Central memory CD8-positive, alpha-beta T cell (primary cell): ENCODE measurements at places on chromosomes 11 and 22.
A peak's percentile ranks its signal among the peaks of the same experiment; 100 is the strongest.

GRCh38 chr11:34451053-34451452, 12.3 kb downstream of the CAT start:
- DNase-seq = no peak
- H3K27ac ChIP-seq = no peak overlapping the region
- H3K4me3 ChIP-seq = no peak overlapping the region
- H3K4me1 ChIP-seq = peaks cover 24% of the 10 kb centered on the region
- H3K27me3 ChIP-seq = no peaks in the 10 kb centered on the region

- H3K36me3 ChIP-seq = no peaks in the 10 kb centered on the region
- peaks cover 4% of the 10 kb centered on the region for H3K4me1 ChIP-seq
- H3K27me3 ChIP-seq = peaks cover 40% of the 10 kb centered on the region
- H3K4me3 ChIP-seq = no peak overlapping the region
- DNase-seq = no peak
- H3K27ac ChIP-seq = no peak overlapping the region
Measured at GRCh38 chr11:76700177-76701100, 29.9 kb upstream of the LRRC32 start.

GRCh38 chr22:19802001-19802893, 41.7 kb downstream of the TBX1 start:
- no peaks in the 10 kb centered on the region for H3K27me3 ChIP-seq
- DNase-seq = no peak
- H3K27ac ChIP-seq = no peak overlapping the region

DNA sequence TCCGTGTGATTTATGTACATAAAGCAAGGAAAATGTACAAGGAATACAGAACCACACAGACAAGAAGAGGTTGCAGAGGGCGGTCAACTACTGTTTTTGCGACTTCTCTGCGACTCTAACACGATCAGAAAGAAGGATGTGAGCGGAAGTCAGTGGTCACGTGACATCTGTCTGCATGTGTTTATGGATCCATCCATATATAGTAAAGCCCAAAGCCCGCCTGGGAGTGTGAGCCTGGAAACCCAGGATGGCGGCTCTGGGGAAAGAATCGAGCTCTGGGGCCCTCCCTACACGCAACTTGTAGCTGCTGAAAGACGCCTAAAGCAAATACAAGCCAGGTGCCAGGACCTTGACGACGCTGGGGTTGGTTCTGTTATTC, 8.8 kb downstream of the OSBPL5 start:
- peaks cover 4% of the 10 kb centered on the region for H3K27me3 ChIP-seq
- H3K4me3 ChIP-seq = no peak overlapping the region
- H3K4me1 ChIP-seq = peaks cover 33% of the 10 kb centered on the region
- no peak for DNase-seq
- H3K36me3 ChIP-seq = peaks cover 4% of the 10 kb centered on the region

- H3K4me1 ChIP-seq = peaks cover 28% of the 10 kb centered on the region
- H3K27me3 ChIP-seq = peaks cover 77% of the 10 kb centered on the region
- H3K4me3 ChIP-seq = peak overlapping the region; percentile 40
- H3K27ac ChIP-seq = no peak overlapping the region
Measured at GRCh38 chr11:46388619-46389449, 2.7 kb downstream of the CHRM4 start.

DNA sequence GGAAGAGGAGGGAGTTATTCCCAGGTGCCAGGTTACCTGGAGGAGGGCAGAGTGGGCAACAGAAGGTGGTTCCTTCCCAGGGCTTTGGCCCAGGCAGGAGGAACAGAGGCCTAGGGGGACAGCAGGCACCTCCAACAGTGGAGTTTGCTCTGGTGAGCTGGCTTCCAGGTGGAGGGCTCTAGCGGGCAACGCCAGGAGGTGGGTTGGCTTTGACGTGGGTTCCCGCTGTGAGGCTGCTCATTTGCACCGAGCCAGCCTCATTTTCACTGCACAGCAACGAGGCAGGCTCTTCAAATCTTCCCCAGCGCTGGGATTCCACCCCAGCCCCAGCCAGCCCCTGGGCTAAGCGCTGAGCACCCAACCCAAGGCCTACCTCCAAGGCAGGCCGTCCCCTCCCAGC, 8.1 kb downstream of the IGSF9B start:
- no peak overlapping the region for H3K4me3 ChIP-seq
- peaks cover 9% of the 10 kb centered on the region for H3K27me3 ChIP-seq
- DNase-seq = no peak
- peaks cover 21% of the 10 kb centered on the region for H3K36me3 ChIP-seq

DNA sequence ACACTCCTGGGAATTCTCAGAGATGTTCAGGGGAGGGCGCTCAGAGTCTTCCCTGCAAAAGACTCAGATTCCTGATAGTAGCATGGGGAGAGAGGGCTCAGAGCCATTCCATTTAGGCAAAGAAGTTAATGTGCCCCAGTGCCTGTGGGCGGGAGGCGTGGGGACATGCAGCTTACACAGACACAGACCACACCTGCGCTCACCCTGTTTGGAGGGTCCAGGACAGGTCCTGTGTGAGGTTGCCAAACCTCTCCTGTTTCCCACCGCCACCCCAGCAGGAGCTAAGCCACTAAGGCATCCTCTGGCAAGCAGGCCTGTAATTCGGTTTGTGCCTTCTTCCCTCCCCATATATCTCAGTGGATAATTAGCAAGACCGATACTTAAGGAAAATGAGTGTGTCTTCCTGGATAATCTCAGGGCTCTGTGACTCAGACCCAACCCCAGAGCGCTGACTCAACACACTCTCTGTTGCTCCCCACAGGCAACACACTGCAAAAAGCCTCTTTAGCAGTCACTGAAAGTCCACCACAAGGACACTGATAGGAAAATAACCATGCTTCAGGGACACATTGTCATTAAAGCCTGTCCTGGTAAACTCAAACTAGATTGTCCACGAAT, 118.9 kb upstream of the LMO1 start:
- H3K4me3 ChIP-seq = no peak overlapping the region
- DNase-seq = no peak
- no peak overlapping the region for H3K27ac ChIP-seq

GRCh38 chr11:103972013-103972412, 64.4 kb upstream of the DDI1 start:
- H3K27ac ChIP-seq = no peak overlapping the region
- no peaks in the 10 kb centered on the region for H3K27me3 ChIP-seq
- H3K36me3 ChIP-seq = no peaks in the 10 kb centered on the region
- no peaks in the 10 kb centered on the region for H3K4me1 ChIP-seq
- no peak for DNase-seq
- no peak overlapping the region for H3K4me3 ChIP-seq

GRCh38 chr11:131118247-131118646, 202.0 kb upstream of the SNX19 start:
- H3K4me3 ChIP-seq = no peak overlapping the region
- H3K27me3 ChIP-seq = no peaks in the 10 kb centered on the region
- no peaks in the 10 kb centered on the region for H3K4me1 ChIP-seq
- no peaks in the 10 kb centered on the region for H3K36me3 ChIP-seq

GRCh38 chr11:118002541-118003423, 16.6 kb downstream of the IL10RA start:
- no peaks in the 10 kb centered on the region for H3K27me3 ChIP-seq
- H3K4me1 ChIP-seq = peaks cover 100% of the 10 kb centered on the region
- peak overlapping the region; percentile 89 for H3K27ac ChIP-seq
- peaks cover 47% of the 10 kb centered on the region for H3K36me3 ChIP-seq

DNA sequence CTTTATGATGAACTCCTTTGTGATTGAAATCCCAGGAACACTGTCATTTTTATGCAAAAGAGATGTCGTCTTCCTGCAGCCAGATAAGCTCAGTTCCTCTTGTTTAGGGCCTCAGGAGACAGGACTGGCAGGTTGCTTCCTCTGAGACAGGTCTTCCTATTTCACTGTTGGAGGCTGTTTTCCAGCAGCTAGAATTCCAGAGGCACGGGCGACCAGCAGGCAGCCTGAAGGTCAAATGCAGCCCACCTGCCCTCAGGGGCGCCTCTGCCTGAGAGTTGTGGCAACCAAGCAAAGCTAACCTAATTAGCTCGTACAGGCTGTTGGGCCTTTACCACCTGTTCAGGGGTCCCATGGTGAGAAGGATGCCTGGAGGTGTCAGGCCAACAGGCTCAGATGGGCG, 22.3 kb downstream of the SLC6A5 start:
- no peaks in the 10 kb centered on the region for H3K36me3 ChIP-seq
- no peak for DNase-seq
- H3K4me3 ChIP-seq = no peak overlapping the region
- H3K4me1 ChIP-seq = no peaks in the 10 kb centered on the region
- no peak overlapping the region for H3K27ac ChIP-seq
- peaks cover 60% of the 10 kb centered on the region for H3K27me3 ChIP-seq

- no peak for DNase-seq
- no peaks in the 10 kb centered on the region for H3K4me1 ChIP-seq
- no peaks in the 10 kb centered on the region for H3K36me3 ChIP-seq
- no peak overlapping the region for H3K27ac ChIP-seq
- no peak overlapping the region for H3K4me3 ChIP-seq
- peaks cover 26% of the 10 kb centered on the region for H3K27me3 ChIP-seq
Measured at GRCh38 chr11:34823197-34823596, 93.0 kb downstream of the APIP start.

- peaks cover 1% of the 10 kb centered on the region for H3K36me3 ChIP-seq
- no peaks in the 10 kb centered on the region for H3K27me3 ChIP-seq
- no peak for DNase-seq
- H3K4me3 ChIP-seq = no peak overlapping the region
- peaks cover 35% of the 10 kb centered on the region for H3K4me1 ChIP-seq
Measured at GRCh38 chr11:3138178-3139085, 26.7 kb downstream of the OSBPL5 start.

DNA sequence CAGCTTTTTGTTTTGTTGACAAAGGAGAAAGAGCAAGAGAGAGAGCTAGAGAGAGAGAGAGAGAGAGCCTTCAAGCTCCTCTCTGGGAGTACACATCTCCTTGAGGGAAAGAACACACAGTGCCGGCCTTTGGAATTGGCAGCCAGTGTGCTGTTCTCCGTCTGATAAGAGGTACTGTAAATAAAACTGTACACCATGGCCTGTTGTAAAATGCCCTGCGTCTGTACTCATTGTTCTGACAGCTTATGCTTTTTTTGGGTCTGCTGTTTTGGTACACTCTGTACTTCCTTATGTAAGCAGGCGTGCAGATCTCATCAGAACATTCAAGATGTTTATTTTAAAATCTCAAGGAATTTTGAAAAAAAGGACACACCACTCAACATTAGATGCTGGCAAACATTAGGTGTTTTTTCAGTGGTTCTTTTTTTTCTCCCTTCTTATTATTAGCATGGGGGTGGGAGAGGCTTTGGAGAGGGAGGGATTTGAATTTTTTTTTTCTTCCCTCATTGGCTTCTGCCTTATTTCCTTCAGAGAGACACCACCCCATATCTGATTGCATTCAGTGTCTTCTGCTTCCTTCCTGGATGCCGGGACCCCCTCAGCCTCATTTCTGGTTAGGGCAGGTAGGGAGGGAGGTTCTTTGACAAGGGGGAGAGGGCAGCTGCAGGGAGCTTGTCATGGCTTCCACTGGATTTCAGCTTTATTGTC, 116.8 kb upstream of the NNMT start:
- no peak overlapping the region for H3K4me3 ChIP-seq
- H3K27ac ChIP-seq = no peak overlapping the region
- H3K27me3 ChIP-seq = no peaks in the 10 kb centered on the region
- no peak for DNase-seq
- H3K36me3 ChIP-seq = peaks cover 4% of the 10 kb centered on the region

DNA sequence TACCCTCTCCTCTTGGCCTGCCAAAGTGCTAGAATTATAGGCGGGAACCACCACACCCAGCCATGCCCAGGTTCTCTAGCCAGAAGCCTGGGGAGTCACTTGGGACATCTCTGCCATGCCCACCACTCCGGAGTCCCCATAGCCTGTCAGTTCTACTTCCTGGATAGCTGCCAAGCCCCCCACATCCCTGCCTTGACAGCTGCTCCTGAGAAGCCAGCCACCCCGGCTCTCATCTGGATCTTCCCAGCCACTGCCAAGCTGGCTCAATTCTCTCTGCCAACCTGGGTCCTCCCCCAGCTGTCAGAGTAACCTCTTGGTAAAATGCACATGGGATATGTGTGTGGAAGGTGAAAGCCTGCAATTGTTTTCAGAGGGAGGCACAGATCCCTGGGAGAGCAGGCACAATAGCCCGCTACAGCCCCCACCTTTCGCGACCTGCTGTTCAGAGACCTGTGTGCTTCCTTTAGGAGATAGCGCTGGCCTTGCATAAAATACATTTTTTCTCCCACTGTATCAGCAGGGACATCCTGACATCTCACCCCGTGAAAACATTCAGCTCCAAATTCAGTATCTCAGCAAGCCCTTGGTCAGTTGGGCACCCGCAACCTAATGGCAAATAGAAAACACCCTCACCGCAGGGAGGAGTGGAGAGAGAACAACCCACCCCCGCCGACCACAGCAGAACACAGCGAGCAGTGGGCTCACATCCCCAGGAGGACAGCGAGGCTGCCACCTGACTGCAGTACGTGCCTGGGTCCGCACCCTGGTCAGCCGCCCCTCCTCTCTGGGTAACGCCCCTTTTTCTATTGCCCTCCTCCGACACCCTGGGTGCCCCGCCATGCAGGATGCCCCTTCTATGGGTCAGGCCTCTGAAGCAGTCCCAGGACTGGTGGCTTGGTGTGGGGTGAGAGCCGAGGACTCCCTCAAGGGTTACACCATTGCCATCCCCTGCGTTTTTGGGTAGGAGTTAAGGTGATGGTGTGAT, 1342.2 kb downstream of the BRD1 start:
- H3K27me3 ChIP-seq = peaks cover 43% of the 10 kb centered on the region
- DNase-seq = no peak
- no peaks in the 10 kb centered on the region for H3K4me1 ChIP-seq
- no peak overlapping the region for H3K4me3 ChIP-seq

DNA sequence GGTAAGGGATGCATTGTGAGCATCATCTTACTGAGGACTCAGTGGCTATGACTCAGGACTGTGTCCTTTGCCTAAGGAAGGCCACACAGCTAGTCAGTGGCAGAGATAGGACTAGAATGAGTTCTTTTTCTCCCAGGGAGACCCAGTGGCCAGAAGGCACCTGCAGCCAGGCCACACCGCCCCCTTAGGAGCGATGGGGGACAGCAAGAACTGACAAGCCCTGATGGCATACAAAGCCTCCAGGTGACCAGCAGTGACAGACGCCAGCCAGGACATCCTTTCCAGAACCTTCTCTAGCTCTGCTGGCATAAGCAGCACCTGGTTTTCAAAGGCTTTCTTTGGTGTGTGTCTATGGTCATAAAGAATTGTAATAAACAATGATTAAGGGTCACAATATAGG, 240.1 kb downstream of the ST3GAL4 start:
- no peaks in the 10 kb centered on the region for H3K36me3 ChIP-seq
- H3K4me1 ChIP-seq = no peaks in the 10 kb centered on the region
- no peak overlapping the region for H3K4me3 ChIP-seq
- H3K27ac ChIP-seq = no peak overlapping the region
- DNase-seq = no peak

- no peaks in the 10 kb centered on the region for H3K4me1 ChIP-seq
- DNase-seq = no peak
- H3K27me3 ChIP-seq = peaks cover 19% of the 10 kb centered on the region
- no peak overlapping the region for H3K27ac ChIP-seq
- peaks cover 2% of the 10 kb centered on the region for H3K36me3 ChIP-seq
Measured at GRCh38 chr22:22909605-22910271, 22.1 kb downstream of the IGLL5 start.

DNA sequence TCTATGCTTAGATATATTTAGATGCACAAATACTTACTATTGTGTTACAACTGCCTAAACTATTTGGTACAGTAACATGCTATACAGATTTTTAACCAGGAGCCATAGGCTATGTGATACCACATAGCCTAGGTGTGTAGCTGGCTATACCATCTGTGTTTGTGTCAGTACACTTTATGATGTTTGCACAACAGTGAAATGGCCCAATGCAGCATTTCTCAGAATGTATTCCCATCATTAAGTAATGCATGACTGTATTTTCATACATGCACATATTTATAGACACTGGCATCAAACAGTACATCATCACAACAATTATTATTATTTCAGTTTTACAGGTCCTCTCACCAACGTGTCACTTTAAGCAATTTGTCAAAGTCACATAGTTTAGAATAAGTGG, 979.5 kb upstream of the TENM4 start:
- no peak overlapping the region for H3K4me3 ChIP-seq
- H3K36me3 ChIP-seq = no peaks in the 10 kb centered on the region
- DNase-seq = no peak
- H3K27me3 ChIP-seq = no peaks in the 10 kb centered on the region
